ENCODE measurements at places on chromosomes 13 and 19. TPM values are rescaled to one million over a fixed set of nuclear protein-coding genes. Genes with fewer than 3 reads are reported as not detected.

The GIPC1 gene
- 137 TPM for polyA plus RNA-seq

The ONECUT3 gene
- polyA plus RNA-seq: not detected

The NLRP9 gene
- polyA plus RNA-seq: not detected

The CD22 gene
- polyA plus RNA-seq: 6.9 TPM

The GDF15 gene
- 5.2 TPM for polyA plus RNA-seq

The BEST2 gene
- 0.20 TPM for polyA plus RNA-seq

The TBXA2R gene
- 2.2 TPM for polyA plus RNA-seq

The URAD gene
- polyA plus RNA-seq: not detected

The KLK14 gene
- polyA plus RNA-seq: 0.70 TPM

The ZFP82 gene
- 3.8 TPM for polyA plus RNA-seq

The ZNF541 gene
- polyA plus RNA-seq: 0.08 TPM

The APC2 gene
- 69.7 TPM for polyA plus RNA-seq

The ZIK1 gene
- 8.5 TPM for polyA plus RNA-seq

The TTYH1 gene
- polyA plus RNA-seq: 211 TPM

The ARRDC2 gene
- 36.6 TPM for polyA plus RNA-seq

The MBD3L3 gene
- polyA plus RNA-seq: not detected

The GFY gene
- 0.97 TPM for polyA plus RNA-seq

All from brain (organoid and tissue), 16 donors.